Dermis microvascular lymphatic vessel endothelial cell (primary cell): ENCODE measurements at places on chromosomes 1 and 21.

- no peak for DNase-seq
Observed at GRCh38 chr1:8878448-8878697, at the start of gene ENO1. ENO1 (minus strand) TSS chr1:8878686; CDS start chr1:8874908, 3,778 bp downstream.

GRCh38 chr21:15052459-15052763, 12.4 kb downstream of the NRIP1 start:
- DNase-seq, result no peak

- no peak for DNase-seq
Observed at GRCh38 chr1:94121411-94121821, 468 bp upstream of the ABCA4 start.

GRCh38 chr1:10122926-10123325, 87.4 kb upstream of the KIF1B start:
- peak; percentile 38 for DNase-seq

- no peak for DNase-seq
Observed at GRCh38 chr21:35128536-35128935, 79.4 kb upstream of the RUNX1 start.
